ENCODE measurements at places on chromosomes 4 and X.

GRCh38 chr4:127448986-127449385 lies 183.8 kb upstream of the INTU start:
- no peak overlapping the region for H3K4me3 ChIP-seq
- DNase-seq: no peak
- no peaks in the 10 kb centered on the region for H3K36me3 ChIP-seq
- H3K27ac ChIP-seq: no peak overlapping the region
- H3K27me3 ChIP-seq: no peaks in the 10 kb centered on the region
- H3K4me1 ChIP-seq: no peaks in the 10 kb centered on the region

DNA sequence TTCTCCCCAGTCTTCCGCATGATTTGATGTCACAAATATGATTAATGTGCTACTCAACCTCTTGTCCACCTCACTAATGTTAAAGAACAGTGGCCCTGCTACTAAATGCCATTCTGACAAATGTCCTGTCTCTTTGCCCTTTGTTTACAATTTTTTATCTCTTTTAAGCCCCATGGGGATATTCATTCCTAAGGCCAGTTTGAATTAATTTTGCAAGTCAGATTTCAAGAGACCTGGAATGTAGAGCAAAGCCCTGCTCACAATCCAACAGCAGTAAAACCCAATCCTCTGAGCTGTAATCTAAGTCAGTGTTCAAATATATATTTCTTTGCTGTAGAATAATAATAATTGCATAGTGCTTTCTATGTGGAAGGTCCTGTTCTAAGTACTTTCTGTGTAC lies 81.2 kb downstream of the LDB2 start:
- peaks cover 51% of the 10 kb centered on the region for H3K27me3 ChIP-seq
- H3K27ac ChIP-seq: no peak overlapping the region
- H3K36me3 ChIP-seq: no peaks in the 10 kb centered on the region

DNA sequence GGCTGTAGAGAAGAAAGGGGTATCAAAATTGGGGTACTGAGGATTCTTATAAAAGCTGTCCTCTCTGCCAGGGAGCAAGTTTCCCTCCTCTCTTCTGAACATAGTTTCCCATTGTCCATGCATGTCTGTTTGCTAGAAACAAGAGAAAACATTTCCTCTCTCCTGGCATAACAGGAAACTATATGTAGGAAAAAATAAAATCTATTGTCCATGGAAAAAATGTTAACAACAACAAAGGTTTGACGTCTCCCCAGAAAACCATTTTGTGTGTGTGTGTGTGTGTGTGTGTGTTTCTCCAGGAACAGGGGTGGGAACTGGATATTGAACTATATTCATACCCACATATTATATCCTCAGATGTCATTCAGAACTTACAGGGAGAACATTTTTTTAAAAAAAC lies 107.2 kb downstream of the GASK1B start:
- no peak overlapping the region for H3K27ac ChIP-seq
- H3K27me3 ChIP-seq: no peaks in the 10 kb centered on the region
- H3K4me1 ChIP-seq: no peaks in the 10 kb centered on the region
- no peak overlapping the region for H3K4me3 ChIP-seq

GRCh38 chrX:8688776-8689175 lies 43.2 kb downstream of the ANOS1 start:
- no peaks in the 10 kb centered on the region for H3K4me1 ChIP-seq
- DNase-seq: no peak
- peaks cover 23% of the 10 kb centered on the region for H3K27me3 ChIP-seq

DNA sequence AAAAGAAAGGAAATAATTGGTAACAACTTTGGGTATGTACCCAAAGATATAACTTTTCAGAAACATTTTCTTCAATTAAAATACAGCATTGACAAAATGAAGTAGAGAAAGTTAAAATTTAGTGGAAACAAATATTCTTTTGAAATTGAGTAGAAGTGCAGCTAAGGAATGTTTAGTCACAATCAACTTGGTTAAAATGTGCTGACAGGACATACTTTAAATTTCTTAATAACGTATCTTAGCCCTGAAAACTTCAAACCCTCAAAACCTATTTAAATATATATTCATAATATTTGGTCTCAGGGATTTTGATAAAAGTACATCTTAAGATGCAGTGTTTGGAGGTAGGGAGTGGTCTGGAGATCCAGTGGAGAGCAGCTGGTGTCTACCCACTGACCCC lies 240.8 kb downstream of the DKK2 start:
- no peak overlapping the region for H3K4me3 ChIP-seq
- no peaks in the 10 kb centered on the region for H3K27me3 ChIP-seq

DNA sequence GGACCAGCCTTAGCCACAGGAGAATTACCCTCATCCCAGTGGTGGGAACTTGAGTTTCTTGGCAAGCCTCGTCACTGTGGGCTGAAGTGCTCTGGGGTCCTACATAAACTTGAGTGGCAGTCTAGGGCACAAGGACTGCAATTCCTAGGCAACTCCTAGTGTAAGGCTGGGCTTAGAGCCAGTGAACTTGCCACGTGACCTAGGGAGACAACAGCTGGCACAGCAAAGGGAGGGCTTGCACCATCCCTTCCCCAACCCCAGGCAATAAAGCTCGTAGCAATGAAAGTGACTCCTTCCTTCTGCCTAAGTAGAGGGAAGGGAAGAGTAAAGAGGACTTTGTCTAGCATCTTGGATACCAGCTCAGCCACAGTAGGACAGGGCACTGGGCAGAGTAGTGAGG lies 81.8 kb downstream of the TEX11 start:
- no peaks in the 10 kb centered on the region for H3K36me3 ChIP-seq
- no peak overlapping the region for H3K27ac ChIP-seq
- no peaks in the 10 kb centered on the region for H3K4me1 ChIP-seq
- peaks cover 45% of the 10 kb centered on the region for H3K27me3 ChIP-seq
- peak; percentile 30 for DNase-seq
- H3K4me3 ChIP-seq: no peak overlapping the region

DNA sequence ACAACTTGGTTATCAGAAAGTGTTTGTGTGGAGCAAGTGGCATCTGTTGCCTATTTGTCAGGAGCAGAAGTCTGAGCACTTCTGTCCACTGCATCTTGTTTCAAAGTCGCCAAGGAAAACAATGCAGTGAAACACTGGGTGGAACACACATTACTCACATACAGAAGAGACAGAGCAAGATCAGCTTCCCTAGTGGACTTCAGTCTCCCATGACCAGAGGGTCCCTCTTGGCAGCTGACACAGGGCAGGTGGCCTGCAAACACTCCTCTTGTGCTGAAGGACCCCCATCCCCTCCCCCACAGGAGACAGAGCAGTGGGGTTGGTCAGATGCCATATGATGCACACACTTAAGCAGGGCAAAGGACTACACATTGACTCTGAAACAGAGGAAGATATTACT lies 3.6 kb upstream of the BBS12 start:
- no peak for DNase-seq
- no peaks in the 10 kb centered on the region for H3K36me3 ChIP-seq
- H3K4me1 ChIP-seq: peaks cover 4% of the 10 kb centered on the region
- no peak overlapping the region for H3K27ac ChIP-seq
- no peaks in the 10 kb centered on the region for H3K27me3 ChIP-seq
- no peak overlapping the region for H3K4me3 ChIP-seq

- H3K27me3 ChIP-seq: peaks cover 40% of the 10 kb centered on the region
- H3K4me1 ChIP-seq: peaks cover 11% of the 10 kb centered on the region
- H3K27ac ChIP-seq: no peak overlapping the region
- no peak for DNase-seq
Observed at GRCh38 chrX:19775830-19776485, 111.4 kb downstream of the SH3KBP1 start.

GRCh38 chr4:105896461-105896942 lies 1.2 kb downstream of the NPNT start:
- H3K4me1 ChIP-seq: peaks cover 27% of the 10 kb centered on the region
- no peak overlapping the region for H3K27ac ChIP-seq
- no peaks in the 10 kb centered on the region for H3K36me3 ChIP-seq
- H3K27me3 ChIP-seq: peaks cover 24% of the 10 kb centered on the region

- H3K36me3 ChIP-seq: no peaks in the 10 kb centered on the region
- DNase-seq: peak; percentile 58
- H3K4me1 ChIP-seq: peaks cover 21% of the 10 kb centered on the region
- H3K4me3 ChIP-seq: no peak overlapping the region
- H3K27me3 ChIP-seq: peaks cover 12% of the 10 kb centered on the region
Observed at GRCh38 chr4:83618431-83618830, 82.5 kb downstream of the GPAT3 start.

GRCh38 chr4:56128213-56128612 lies 179.5 kb downstream of the CEP135 start:
- no peaks in the 10 kb centered on the region for H3K36me3 ChIP-seq
- no peaks in the 10 kb centered on the region for H3K4me1 ChIP-seq
- H3K27ac ChIP-seq: no peak overlapping the region
- no peak overlapping the region for H3K4me3 ChIP-seq
- H3K27me3 ChIP-seq: no peaks in the 10 kb centered on the region

GRCh38 chrX:9765737-9766097 lies at the start of gene GPR143:
Gene GPR143 (minus strand): TSS chrX:9765847. CDS start chrX:9765817, 30 bp downstream.
- DNase-seq: no peak
- H3K27me3 ChIP-seq: no peaks in the 10 kb centered on the region
- H3K4me3 ChIP-seq: no peak within 1 kb of the TSS
- H3K36me3 ChIP-seq: no peaks in the 10 kb centered on the region
- no peaks in the 10 kb centered on the region for H3K4me1 ChIP-seq

DNA sequence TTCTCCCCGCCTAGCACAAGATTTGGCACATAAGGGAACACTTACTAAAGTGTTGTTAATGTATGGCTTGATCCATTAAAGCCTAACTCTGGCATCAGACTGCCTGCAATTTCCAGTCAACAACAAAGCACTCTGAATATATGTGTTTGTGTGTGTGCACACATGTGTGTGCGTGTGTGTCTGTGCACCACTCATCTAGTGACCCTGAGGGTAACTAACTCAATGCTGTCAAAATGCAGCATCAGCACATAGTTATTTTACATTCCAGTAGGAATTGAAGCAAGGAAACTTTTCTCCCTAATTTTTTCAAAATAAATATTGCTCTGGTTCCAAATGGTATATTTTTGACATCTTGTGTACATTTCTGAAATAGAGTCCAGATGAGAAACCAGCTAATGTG lies 94.4 kb downstream of the SHROOM4 start:
- no peaks in the 10 kb centered on the region for H3K36me3 ChIP-seq
- H3K27me3 ChIP-seq: peaks cover 67% of the 10 kb centered on the region
- no peaks in the 10 kb centered on the region for H3K4me1 ChIP-seq
- no peak overlapping the region for H3K27ac ChIP-seq
- no peak for DNase-seq
- H3K4me3 ChIP-seq: no peak overlapping the region

DNA sequence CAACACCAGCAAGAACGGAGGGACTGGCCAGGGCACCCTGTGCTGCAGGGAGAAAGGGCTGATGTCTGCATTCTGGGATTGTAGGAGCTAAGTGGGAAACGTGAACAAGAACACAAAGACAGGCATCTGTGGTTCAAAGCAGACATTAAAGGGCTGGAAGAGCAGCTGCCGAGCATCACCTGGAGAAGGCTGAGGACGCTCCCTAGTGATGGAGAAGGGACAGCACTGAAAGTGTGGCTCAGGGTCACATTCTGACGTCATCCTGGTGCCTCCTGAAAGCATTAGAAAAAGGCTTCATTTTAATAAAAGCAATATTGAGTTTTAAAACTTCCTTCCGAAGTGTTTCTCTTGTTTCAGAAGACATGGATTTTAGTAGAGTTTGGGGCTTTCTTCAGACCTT lies 62.3 kb downstream of the CLDN22 start:
- peaks cover 5% of the 10 kb centered on the region for H3K4me1 ChIP-seq
- H3K27me3 ChIP-seq: no peaks in the 10 kb centered on the region
- H3K4me3 ChIP-seq: no peak overlapping the region
- H3K27ac ChIP-seq: no peak overlapping the region
- peaks cover 57% of the 10 kb centered on the region for H3K36me3 ChIP-seq

GRCh38 chrX:11337292-11338009 lies 44.2 kb downstream of the AMELX start:
- H3K27me3 ChIP-seq: peaks cover 21% of the 10 kb centered on the region
- H3K27ac ChIP-seq: no peak overlapping the region
- no peaks in the 10 kb centered on the region for H3K36me3 ChIP-seq
- DNase-seq: no peak
- H3K4me3 ChIP-seq: no peak overlapping the region

GRCh38 chrX:39260965-39261364 lies 459.7 kb downstream of the MID1IP1 start:
- no peaks in the 10 kb centered on the region for H3K27me3 ChIP-seq
- no peak overlapping the region for H3K4me3 ChIP-seq
- H3K27ac ChIP-seq: no peak overlapping the region
- no peak for DNase-seq

GRCh38 chr4:87213421-87214075 lies 6.9 kb downstream of the KLHL8 start:
- no peaks in the 10 kb centered on the region for H3K36me3 ChIP-seq
- H3K27me3 ChIP-seq: no peaks in the 10 kb centered on the region
- H3K4me3 ChIP-seq: no peak overlapping the region
- no peak overlapping the region for H3K27ac ChIP-seq
- peaks cover 12% of the 10 kb centered on the region for H3K4me1 ChIP-seq
- DNase-seq: peak; percentile 60

GRCh38 chr4:61243962-61244361 lies 43.8 kb downstream of the ADGRL3 start:
- H3K27ac ChIP-seq: no peak overlapping the region
- H3K36me3 ChIP-seq: no peaks in the 10 kb centered on the region
- no peaks in the 10 kb centered on the region for H3K27me3 ChIP-seq
- DNase-seq: no peak
- no peak overlapping the region for H3K4me3 ChIP-seq

DNA sequence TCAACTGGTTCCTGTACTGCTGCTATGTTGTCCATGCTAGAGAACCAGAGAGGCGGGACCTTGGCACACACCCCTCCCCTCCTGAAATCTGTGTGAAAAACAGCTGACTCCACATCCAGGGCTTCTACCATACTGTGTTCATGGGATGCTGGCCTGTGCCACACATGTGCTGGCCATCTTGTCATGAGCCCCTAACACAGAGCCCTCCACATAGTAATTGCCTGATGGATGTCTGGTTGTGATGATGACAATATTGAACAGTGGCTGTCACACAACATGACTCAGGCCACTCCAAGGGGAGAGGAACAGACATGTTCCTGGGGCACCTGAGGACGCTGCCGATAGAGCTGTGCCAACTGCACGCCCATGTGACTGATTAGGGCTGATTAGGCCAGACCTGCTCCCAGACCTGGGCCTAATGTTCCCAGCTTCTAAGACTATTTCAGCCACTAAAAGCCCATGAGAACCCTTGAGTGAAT lies 13.1 kb downstream of the SLC25A5 start:
- no peak overlapping the region for H3K27ac ChIP-seq
- no peaks in the 10 kb centered on the region for H3K27me3 ChIP-seq
- DNase-seq: no peak
- no peaks in the 10 kb centered on the region for H3K36me3 ChIP-seq

GRCh38 chr4:48787056-48787455 lies 7.0 kb upstream of the FRYL start:
- H3K36me3 ChIP-seq: no peaks in the 10 kb centered on the region
- DNase-seq: no peak
- no peak overlapping the region for H3K4me3 ChIP-seq
- no peaks in the 10 kb centered on the region for H3K27me3 ChIP-seq

- H3K27me3 ChIP-seq: no peaks in the 10 kb centered on the region
- no peak overlapping the region for H3K27ac ChIP-seq
- DNase-seq: no peak
- peak overlapping the region; percentile 41 for H3K4me3 ChIP-seq
- peaks cover 15% of the 10 kb centered on the region for H3K4me1 ChIP-seq
- H3K36me3 ChIP-seq: peaks cover 23% of the 10 kb centered on the region
Observed at GRCh38 chr4:2818351-2818939, 25.2 kb upstream of the ADD1 start.

GRCh38 chr4:129138810-129139496 lies 43.0 kb downstream of the C4orf33 start:
- H3K4me1 ChIP-seq: no peaks in the 10 kb centered on the region
- no peak overlapping the region for H3K4me3 ChIP-seq
- no peak for DNase-seq
- H3K27me3 ChIP-seq: no peaks in the 10 kb centered on the region
- H3K27ac ChIP-seq: no peak overlapping the region
- no peaks in the 10 kb centered on the region for H3K36me3 ChIP-seq
